ENCODE measurements at places on chromosomes 2 and 18.

DNA sequence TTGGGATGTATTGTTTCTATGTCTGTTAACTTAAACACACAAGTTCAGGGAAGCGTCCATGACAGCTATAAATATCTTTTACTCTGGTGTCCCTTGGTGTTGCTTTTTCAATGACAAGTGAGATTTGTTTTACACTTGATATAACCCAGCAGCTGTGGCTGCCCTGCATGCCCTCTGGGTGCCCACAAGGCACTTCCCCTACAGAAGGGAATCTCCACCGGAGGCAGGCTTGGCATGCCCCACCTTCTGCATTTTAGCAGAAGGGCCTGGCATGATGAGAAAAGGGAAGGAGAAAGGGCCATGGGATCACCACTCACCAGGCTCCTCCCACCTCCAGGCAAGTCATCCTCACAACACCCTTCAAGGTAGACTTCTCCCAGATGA lies 68.7 kb downstream of the TMEM247 start:
- DNase-seq: no peak

DNA sequence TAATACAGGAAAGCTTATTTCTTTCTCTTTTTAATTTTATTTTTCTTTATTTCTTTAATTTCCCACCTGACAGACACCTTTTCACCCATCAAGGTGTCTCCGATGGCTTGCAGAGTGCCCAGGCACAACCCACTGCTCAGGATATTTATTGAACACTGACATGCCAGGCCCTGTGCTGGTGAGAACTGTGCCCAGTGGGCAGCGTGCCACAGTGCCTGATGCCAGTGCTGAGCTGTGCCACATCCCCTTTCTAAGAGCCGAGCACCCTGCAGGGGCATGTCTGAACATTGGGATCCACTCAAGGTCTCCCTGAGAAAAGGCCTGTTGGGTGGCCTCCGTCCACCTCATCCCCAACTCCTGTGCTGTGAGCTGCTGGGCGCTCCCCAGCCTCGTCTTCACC lies 158.6 kb upstream of the RAB6C start:
- DNase-seq: no peak

- DNase-seq: peak; percentile 39
Measured at GRCh38 chr2:188024811-188025210, 266.9 kb upstream of the GULP1 start.

- peak; percentile 97 for DNase-seq
Measured at GRCh38 chr18:8890957-8891464, 185.7 kb downstream of the MTCL1 start.

GRCh38 chr18:33653231-33653630 lies 75.2 kb downstream of the ASXL3 start:
- no peak for DNase-seq

GRCh38 chr18:75211626-75211952 lies 992 bp downstream of the TSHZ1 start:
- no peak for DNase-seq

GRCh38 chr2:146468578-146468977 lies 1376.3 kb upstream of the ACVR2A start:
- DNase-seq: no peak

DNA sequence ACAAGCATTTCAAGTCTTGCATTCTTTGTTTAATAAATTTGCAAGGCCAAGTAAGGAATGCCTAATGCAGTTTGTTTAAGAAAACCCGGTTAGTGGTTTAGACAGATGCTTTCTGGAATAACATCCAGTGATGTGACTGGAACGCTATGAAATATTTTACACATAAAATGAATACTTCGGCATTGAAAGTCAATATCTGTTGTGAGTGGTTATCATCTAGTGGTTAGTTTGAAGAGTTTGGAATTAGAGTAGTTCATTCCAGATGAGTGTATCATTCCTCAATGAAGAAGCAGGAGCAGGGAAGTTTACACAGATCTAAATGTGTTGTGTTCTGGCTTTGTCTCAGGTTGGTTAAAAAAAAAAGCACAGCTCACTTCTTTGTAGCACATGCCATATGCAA lies 608.0 kb upstream of the PIK3C3 start:
- DNase-seq: peak; percentile 89

GRCh38 chr18:49274188-49274714 lies 186.2 kb downstream of the DYM start:
- DNase-seq: peak; percentile 79

GRCh38 chr18:52345428-52345827 lies 5.4 kb downstream of the DCC start:
- peak; percentile 17 for DNase-seq

GRCh38 chr2:27715318-27716210 lies 51.9 kb downstream of the SLC4A1AP start:
- peak; percentile 61 for DNase-seq

DNA sequence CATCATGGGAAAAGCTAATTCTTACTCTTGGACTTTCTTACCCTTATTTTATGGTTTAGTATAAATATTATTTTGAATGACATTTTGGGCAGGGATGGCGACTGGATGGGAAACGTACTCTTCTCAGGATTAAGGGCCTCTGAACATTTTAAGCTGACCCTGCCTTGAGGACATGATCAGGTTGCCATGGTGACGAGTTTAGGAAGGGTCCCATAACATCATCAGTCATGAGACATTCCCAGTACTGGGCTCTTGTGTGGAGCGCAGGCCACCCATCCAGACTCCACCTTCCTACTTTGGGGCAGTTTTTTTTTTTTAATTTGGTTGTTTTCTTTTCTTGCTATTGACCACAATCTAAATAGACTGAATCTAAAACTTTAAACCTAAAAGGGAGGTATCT lies 40.7 kb downstream of the KCNE4 start:
- DNase-seq: no peak

GRCh38 chr2:16245481-16246054 lies 305.2 kb downstream of the MYCN start:
- no peak for DNase-seq

- DNase-seq: peak; percentile 81
Measured at GRCh38 chr2:201813996-201814760, 7.8 kb downstream of the CDK15 start.

- peak; percentile 38 for DNase-seq
Measured at GRCh38 chr2:224284134-224284946, 117.6 kb downstream of the FAM124B start.

- DNase-seq: no peak
Measured at GRCh38 chr2:106139238-106139935, 54.7 kb downstream of the UXS1 start.

DNA sequence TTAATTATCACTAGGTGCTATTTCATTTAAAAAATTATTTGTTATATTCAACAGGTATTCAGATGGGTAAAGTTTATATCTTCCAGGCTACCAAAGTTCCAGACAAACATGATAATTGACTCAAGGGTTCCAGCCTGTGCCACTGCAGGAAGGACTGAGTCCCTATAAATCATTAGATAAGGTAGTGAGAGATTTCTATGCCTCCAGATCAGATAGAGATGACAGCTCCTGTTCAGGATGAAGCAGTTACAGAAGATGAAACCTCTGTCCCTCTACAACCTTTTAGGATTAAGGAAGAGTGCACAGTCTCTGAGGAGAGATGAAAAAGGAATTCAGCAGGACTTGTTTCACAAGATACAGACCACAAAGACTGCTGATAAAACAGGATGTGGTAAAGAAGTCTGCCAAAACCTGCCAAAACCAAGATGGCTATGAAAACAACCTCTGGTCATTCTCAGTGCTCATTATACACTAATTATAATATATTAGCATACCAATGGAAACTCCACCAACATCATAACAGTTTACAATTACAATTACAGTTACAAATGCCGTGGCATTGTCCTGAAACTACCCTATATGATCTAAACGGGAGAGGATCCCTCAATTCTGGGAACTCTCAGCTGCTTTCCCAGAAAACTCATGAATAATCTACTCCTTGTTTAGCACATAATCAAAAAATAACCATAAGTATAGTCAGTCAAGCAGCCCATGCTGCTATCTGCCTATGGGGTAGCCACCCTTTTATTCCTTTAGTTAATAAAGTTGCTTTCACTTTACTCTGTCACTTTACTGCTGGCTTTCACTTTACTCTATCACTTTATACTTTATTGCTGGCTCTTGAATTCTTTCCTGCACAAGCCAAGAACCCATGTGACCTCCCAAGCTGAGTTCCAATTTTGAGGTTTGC lies 288.5 kb downstream of the PDE11A start:
- no peak for DNase-seq

DNA sequence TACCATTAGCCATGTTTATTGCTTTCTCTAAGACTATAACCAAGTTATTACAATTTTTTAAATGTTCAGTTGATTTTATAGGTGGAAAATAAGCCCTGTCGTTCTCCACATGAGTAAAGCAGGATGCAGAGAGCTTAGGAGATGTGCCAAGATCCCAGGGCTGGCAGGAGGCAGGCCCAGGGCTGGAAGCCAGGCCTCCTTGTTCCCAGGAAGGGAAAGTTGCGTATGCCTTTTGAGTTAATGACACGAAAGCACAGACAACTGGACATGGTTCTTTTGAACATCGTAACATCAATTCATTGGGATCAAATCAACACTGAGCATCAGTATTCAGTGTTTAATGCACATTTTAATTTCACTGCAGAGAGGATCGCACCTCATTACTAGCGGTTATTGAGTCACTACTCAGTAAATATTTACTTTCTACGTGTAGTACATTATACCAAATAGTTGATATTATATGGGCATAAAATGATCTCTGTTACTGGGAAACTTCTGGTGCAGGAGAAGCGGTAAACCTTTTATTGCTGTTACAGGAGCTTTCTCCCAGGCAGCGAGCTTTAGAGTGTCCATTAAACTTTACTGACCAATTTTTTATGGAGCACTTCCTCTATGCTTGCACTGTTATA lies 60.0 kb downstream of the RNF144A start:
- DNase-seq: no peak

DNA sequence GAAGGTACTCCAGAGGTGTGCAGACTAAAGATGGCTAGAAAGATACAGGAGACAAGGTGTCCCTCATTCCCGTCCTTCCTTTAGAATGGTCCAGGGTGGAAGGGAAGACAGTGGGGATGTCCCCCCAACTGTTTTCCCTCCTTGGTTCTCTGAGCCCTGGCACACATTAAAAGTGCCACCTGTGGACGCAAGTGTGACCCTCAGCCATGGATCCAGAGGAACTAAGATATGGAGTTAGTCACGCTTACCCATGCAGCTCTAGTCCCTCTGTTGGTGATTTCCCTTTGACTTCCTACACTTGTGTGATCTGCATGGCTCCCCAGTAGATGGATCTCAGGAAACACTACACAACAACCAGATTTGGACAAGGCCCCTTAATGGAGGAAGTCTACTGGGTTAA lies 113.1 kb upstream of the SRD5A2 start:
- DNase-seq: no peak

GRCh38 chr2:236512902-236513435 lies 56.7 kb upstream of the ACKR3 start:
- DNase-seq: peak; percentile 57

- DNase-seq: peak; percentile 77
Measured at GRCh38 chr2:176507786-176508185, 238.5 kb downstream of the MTX2 start.

DNA sequence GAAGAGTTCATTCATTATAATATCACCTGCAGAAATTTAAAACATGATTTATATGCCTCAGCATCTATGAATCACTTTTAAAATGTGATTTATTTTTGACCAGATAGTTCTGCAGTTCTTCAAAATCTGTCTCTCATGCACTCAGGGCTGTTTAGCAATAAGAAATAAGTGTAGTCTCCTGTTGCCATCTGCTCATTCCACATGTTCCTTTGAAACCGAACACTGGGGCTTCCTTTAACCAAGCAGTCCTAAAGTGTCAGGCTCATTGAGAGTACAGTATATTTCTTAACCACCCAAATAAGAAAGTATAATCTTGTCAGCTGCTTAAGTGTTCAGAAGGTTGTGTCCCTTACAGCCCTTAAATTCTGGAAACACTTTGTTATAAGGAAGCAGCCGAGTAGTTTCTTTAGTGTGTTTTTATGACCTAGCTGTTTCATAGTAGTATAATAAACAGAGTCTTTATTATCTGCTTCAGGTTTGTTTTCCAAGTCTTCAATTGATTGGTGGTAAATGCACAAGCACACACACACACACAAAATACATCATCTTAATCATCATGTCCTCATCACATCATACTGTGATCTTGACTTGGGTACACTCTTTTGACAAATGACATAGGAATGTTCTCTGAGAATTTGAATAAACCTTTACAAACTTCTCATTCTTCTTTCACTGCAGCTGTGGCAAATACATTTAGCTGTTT lies 10.4 kb downstream of the WDR7 start:
- DNase-seq: no peak

DNA sequence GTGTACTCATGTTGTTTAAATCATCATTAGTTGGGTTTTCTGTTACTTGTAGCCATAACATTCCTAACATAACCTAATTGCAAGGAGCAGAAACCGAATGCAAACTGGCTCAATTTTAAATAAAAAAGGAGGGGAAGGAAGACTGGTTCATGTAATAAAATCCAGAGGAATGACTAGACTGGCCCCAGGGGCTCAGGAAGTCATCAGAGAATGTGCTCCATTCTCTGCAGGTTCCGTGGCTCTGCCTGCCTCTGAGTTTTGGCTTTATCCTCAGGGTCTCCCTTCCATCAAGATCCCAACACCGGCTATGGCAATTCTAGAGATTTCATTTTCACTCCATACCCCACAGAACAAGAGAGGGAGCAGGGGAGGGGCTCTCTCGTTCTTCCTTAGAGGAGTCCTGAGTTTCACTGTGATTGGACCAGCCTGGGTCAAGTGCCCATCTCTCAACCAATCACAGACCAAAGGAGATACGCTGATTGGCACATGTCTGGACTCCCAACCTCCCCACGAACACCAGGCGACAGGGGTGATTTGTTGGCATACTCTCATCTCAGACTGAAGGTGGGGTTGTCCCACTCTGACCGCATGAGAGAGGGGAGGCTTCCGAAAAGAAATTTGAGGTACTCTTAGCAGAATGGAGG lies 64.8 kb downstream of the NPPC start:
- no peak for DNase-seq

DNA sequence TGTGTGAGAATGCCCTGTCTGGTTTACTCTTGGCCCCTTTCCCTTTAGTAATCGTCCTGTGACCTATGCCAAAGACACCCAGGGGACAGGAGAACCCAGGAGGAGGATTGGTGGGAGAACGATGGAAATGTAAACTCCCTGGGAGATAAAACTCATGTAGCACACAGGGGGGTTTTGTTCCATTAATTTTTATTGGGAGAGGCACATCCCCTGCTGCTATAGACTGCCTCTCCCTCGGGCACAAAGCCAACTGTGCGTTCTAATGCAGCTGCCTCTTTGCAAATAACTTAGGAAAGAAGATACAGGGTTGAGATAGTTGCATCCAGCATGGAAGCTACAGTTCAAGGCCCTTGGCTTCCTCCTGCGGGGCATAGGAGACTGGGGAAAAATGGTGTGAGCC lies 489.6 kb downstream of the SLC4A3 start:
- no peak for DNase-seq

Data from fibroblast of skin of abdomen (primary cell).